Stimulated activated CD4-positive, alpha-beta T cell treated with anti-CD3 and anti-CD28 coated beads, Interleukin-4, amount 100 ng/mL, for 48 hours (primary cell): ENCODE measurements at places on chromosomes 12 and 14.
A peak's percentile ranks its signal among the peaks of the same experiment; 100 is the strongest.

DNA sequence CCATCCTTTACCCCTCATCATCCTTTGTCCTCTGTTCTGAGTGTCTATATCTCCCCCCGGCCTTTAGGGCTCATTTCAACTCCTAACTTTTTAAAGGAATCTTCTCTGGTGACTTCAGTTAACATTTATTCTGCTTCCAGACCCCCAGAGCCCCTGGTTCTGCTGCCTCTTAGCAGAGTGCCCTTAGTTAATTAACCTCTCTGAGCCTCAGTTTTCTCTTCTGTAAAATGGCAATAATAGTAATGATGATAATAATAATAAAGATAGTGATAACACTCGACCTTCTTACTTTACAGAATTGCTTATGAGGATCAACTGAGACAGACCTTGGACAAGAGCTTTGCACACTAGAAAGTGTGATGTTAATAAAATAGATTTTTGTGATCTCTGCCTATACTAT lies 6.4 kb upstream of the C12orf43 start:
- DNase-seq: no peak

- no peak for DNase-seq
These were observed 283.6 kb downstream of the PCNX1 start for GRCh38 chr14:71190770-71191374.

GRCh38 chr14:30271811-30272323 lies 287.1 kb upstream of the G2E3 start:
- no peak for DNase-seq

DNA sequence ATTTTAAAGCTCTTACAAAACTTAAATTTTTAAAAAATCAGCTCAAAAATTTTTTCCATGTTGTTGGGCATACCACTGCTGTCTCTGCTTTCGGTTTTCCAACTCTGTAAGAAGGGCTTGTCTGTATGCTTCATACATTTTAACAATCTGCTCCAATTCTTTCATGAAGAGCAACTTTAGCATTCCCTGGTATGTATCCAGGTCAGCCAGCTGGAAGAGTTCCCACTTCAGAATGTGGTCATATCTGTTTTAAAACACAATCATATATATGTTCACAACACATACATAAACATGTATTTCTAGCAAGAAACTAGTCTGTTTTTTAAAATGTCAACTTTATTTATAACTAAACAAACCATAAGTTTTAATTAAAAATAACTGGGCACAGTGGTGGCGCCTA lies 33.0 kb downstream of the SAV1 start:
- no peak for DNase-seq

- DNase-seq: no peak
These were observed 501.2 kb downstream of the PCNX1 start for GRCh38 chr14:71408362-71409030.

- DNase-seq: no peak
These were observed 7.2 kb upstream of the GPR84 start for GRCh38 chr12:54371328-54372112.

DNA sequence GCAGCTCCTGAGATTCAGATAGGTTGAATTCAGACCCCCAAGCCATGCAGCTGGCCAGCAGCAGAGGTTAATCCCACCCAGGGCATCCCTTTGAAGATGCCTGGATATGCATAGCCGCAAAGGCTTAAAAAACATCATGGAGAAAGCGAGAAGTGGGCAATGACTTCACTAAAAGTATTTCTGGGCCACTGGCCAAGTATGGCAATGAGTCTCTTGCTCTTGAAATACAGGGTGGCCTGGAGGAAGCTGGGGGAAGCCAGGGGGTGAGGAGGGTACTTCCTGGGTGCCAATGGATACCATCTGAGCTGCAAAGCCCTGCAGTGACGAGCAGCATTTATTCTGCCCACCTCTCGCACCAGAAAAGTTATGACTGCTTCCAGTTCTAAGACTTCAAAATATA lies 539.3 kb upstream of the TBX3 start:
- no peak for DNase-seq

GRCh38 chr12:105769486-105769885 lies 369.3 kb downstream of the NUAK1 start:
- DNase-seq: no peak

- DNase-seq: no peak
These were observed 2.1 kb downstream of the CATSPERB start for GRCh38 chr14:91729756-91730155.

- DNase-seq: no peak
These were observed 27.9 kb downstream of the DYRK4 start for GRCh38 chr12:4589941-4590340.

DNA sequence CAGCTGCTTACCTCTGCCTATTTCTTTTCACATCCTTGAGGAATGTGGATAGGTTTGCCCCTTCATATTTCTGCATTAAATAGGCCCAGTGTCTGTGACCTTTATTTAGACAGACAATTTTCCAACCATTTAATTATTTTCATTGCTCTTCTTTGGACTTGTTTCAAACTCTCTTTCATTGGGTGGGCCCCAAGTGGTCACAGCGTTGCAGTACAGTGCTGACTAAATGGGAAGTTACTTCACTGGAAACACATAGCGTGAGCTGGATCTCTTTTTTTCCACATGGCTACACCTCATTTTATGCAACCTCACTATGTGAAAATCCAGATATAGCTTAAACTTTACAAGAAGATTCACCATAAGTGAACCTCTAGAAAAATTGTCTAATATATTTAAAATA lies 438.9 kb downstream of the ADAMTS20 start:
- no peak for DNase-seq

GRCh38 chr14:103065861-103066260 lies 8.5 kb upstream of the CDC42BPB start:
- no peak for DNase-seq

- no peak for DNase-seq
These were observed 78.9 kb downstream of the EMP1 start for GRCh38 chr12:13275241-13276085.

- DNase-seq: no peak
These were observed 132.6 kb upstream of the GARIN2 start for GRCh38 chr14:67056684-67057083.

- DNase-seq: no peak
These were observed 39.7 kb downstream of the CD163L1 start for GRCh38 chr12:7404275-7404674.

GRCh38 chr14:24398293-24398652 lies 530 bp upstream of the NYNRIN start:
- DNase-seq: no peak

GRCh38 chr12:82810568-82810967 lies 123.9 kb downstream of the TMTC2 start:
- DNase-seq: no peak

- DNase-seq: no peak
These were observed 118.6 kb downstream of the TRMT5 start for GRCh38 chr14:60862283-60862682.

GRCh38 chr14:35044939-35045797 lies 904 bp upstream of the FAM177A1 start:
- no peak for DNase-seq

GRCh38 chr12:6321905-6322304 lies 11.4 kb downstream of the PLEKHG6 start:
- no peak for DNase-seq

- DNase-seq: no peak
These were observed 279.0 kb downstream of the SLC16A7 start for GRCh38 chr12:59874781-59875180.

GRCh38 chr14:22555384-22556011 lies 33.5 kb downstream of the DAD1 start:
- peak; percentile 71 for DNase-seq

DNA sequence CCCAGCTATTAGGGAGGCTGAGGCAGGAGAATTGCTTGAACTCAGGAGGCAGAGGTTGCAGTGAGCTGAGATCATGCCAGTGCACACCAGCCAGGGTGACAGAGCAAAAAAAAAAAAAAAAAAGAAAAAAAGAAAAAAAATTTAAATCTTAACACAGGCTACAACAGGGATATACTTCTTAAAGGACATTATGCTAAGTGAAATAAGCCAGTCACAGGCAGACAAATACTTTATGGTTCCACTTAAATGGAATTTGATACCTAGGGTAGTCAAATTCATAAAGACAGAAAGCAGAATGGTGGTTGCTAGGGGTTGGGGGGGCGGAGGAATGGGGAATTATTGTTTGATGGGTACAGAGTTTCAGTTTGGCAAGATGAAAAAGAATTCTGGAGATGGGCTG lies 14.8 kb upstream of the PPTC7 start:
- DNase-seq: no peak

- DNase-seq: no peak
These were observed 612.6 kb downstream of the AACS start for GRCh38 chr12:125677829-125678228.

DNA sequence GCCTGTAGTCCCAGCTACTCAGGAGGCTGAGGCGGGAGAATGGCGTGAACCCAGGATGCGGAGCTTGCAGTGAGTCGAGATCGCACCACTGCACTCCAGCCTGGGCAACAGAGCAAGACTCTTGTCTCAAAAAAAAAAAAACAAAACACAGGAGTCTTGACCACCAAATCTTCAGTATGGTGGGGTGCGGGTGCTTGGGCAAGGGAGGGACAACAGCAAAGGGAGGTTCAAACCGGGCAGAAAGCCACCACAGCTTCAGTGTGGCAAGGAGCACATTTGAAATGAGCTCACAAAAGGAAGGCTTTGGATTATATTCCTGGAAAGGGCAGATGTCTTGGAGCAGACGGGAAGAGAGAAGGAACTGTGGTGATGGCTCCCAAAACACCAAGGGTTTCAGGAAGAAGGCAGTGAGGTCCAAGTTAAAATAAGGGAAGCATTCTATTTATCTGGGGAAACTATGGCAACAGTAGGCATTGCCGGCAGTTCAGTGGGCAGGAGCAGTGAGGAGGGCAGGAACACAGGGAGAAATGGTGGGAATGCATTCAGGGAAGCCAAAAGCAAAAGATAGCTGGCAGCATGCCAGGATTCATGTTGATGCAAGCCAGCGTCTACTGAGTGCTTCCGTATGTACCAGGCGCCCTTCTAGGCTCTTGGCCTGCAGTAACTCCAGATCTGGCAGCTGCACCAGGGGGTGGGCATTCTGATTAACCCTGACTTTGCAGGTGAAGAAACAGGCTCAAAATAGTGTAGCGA lies 51.0 kb upstream of the SRSF5 start:
- DNase-seq: no peak

DNA sequence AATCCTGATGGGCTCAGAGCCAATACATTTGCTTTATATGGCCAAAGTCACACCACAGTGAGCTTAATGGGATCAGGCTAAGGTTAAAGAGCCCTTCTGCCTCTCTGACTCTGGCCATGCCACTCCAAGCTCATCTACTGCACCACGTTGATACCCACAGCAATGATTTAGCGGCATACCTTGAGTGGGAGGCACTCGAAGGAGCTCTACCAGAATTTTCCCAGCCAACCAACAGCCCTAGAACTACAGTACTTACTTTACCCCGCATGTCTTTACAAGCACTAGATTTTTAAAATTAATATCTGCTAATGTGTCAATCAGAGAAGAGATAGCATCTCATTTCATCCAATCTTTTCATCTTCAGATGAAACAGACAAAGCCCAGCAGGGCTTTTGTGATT lies 300.5 kb downstream of the GRIN2B start:
- no peak for DNase-seq

DNA sequence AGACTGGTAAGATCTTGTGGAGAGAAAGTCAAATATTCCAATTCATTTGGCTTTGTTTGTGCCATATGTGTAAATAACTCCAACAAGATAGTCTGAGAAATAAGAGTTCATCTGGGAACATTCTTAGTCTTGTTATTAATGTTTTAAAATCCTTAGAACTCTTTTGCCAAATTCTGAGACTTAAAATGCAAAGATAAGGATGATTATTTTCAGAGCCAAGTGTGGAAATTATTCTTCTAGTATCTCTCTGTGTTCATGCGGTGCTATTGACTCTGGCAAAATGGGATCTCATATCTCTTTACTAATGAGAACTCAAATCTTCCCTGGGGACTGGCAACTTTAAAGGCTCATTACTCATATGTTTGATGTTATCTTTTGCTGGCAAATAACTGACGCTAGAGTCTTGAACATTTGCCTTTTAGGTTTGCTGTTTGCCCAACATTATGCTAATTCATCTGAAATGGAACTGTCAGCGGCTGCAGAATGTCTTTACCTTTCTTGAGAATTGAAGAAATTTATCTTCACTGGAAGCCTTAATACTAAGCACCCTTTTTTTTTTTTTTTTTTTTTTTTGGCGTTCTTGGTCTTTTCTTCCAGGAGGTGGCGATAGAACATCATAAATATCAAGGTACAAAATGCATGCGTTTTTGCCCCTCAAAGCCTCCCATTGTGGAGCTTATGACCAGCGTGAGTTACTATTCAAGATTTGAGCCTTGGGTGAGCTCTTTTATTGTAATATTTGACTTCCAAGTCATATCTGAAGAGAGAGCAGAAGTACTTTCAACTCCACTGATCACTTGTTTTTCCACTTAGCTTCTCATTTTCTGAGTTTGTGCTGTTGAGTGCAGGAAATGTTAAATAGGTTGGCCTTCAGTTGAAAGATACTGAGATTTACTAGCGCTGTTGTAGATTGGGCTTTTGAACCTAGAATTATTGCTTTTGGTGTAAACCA lies 86.5 kb downstream of the CAND1 start:
- no peak for DNase-seq

GRCh38 chr14:103802356-103802755 lies 45.0 kb downstream of the PPP1R13B start:
- no peak for DNase-seq

DNA sequence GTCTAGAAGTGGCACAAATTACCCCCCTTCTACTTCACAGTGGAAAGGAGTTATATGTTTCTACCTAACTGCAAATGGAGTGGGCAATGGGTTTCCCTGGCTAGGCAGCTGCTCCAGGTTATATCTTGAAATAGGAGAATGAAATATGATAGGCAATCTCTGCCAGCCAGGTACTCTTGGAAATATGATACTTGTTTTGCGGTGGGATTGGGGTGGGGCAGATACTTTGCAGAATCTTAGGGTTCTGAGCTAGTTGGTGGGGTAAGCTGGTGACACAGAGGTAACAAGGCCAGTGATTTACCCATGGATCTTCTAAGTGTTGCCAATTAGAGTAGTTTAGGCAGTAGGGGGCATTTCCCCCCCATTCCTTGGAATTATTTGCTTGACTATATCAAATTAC lies 140.1 kb downstream of the ATP23 start:
- no peak for DNase-seq

- DNase-seq: no peak
These were observed 13.8 kb upstream of the ZFP36L1 start for GRCh38 chr14:68806526-68807147.

DNA sequence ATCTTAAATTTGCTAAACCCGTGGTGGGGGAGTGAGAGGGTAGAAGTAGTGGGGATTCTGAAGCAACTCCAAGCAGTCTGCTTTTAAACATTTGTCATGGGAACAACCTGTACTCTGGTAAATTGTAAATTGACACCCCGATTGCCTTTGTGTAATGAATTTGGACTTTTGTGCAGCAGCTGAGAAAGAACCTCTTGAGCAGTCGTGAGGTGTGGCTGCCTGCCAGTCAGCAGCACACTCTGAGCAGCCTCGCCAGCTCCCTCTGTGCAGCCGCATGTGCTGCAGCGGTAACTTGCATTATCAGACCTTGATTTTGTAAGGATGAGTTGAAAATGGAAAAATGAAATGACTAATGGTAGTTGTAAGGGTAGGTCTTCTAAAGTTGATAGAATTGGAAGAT lies 74.3 kb downstream of the SUSD6 start:
- DNase-seq: no peak

- no peak for DNase-seq
These were observed 35.2 kb upstream of the FAM181A start for GRCh38 chr14:93891756-93892504.

GRCh38 chr14:103386713-103387329 lies 1.6 kb downstream of the MARK3 start:
- no peak for DNase-seq

- no peak for DNase-seq
These were observed at the start of gene LTB4R2 for GRCh38 chr14:24309538-24310264. LTB4R2 (plus strand) TSS chr14:24310140; CDS start chr14:24310665, 525 bp downstream.
